HuH-7 (cell line): ENCODE measurements at places on chromosomes 5 and 9.

GRCh38 chr9:92359394-92359995 lies 33.7 kb downstream of the CENPP start:
- DNase-seq, result no peak

- DNase-seq, result no peak
Observed at GRCh38 chr5:133869519-133870335, 98.7 kb downstream of the C5orf15 start.

DNA sequence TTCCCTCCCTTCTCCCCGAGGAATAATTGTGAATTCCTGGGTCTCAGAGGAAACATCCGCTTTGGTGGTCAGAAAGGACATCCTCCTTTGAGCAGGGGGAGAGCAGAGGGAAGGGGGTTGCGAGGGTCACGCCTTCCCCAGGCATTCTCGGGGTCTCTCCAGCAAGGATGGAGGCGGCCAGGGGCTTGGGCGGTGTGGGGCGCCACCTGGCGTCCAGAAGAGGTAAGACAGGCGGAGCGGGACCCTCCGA lies 129.1 kb downstream of the KCNIP1 start:
- peak; percentile 81 for DNase-seq

DNA sequence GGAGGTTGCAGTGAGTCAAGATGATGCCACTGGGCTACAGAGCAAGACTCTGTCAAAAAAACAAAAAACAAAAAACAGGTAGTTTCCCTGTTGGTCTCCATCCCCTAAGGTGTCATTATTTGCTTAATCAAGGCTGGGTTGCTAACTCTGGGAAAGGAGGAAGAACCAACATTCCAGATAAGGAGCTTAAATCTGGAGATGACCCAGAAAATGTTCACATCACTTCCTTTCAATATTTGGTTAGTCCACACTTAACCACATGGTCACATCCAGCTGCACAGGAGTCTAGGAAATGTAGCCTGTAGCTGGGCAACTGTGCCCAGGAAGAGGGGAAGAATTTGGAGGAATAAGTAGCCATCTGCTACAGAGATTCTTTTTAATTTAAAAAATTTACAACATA lies 25.9 kb upstream of the MEGF9 start:
- no peak for DNase-seq

- no peak for DNase-seq
Observed at GRCh38 chr9:129358621-129359154, 180.6 kb upstream of the IER5L start.

DNA sequence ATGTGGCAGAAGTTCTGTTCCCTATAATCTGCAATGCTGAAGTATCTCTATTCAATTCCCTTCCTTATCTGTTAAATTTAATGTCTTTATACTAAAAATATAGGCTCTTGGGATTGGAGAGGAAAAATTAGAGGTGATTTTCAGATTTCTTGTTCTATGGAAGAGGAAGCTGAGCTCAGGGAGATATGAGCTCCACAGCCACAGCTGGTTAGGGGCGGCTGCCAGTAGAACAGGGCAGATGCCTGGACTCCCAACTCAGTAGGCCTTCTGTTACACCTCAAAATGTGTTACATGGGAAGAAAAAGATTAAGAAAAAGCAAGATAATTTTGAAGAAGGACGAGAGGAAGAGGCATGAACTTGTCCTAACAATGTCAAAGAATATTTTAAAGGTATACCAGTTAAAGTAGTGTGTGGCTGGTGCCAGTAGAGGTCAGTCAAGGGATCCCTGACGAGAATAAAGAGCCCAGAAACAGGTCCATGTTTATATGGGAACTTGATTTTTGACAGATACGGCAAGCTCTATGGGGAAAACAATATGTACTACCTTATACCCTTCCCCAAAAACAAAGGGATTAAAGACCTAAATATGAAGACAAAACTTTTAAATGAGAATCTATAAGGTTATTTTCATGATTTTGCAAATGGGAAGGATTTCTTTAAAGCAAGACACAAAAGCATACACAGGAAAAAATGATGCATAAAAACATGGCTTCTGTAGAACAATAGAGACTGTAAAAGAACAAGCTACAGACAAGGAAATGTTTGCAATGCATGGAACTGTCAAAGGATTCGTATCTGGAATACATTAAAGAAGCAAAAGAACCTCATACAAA lies 28.7 kb downstream of the DNAJC21 start:
- peak; percentile 67 for DNase-seq

GRCh38 chr5:122835681-122836080 lies 9.7 kb upstream of the SNX24 start:
- DNase-seq, result no peak

DNA sequence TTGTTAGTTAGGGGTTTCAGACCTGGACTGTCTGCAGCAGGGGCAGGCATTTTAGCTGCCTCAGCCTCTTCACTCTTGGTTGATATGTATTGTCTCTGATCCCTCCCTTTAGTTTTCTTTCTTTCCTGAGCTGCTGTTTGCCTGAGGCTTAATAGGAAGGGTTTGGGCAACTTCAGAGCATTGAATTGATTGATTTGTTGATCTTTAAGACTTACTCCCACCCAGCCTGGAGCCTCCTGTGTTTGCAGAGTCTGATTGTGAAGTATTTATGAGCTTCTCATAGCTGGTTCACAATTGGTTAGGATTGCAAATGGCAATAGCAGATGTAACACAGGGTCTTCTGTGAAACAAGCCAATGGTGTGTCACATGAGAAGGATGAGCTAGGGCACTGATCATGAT lies 671.8 kb upstream of the SEMA6A start:
- peak; percentile 1 for DNase-seq

- no peak for DNase-seq
Observed at GRCh38 chr5:134119720-134120119, 5.2 kb downstream of the TCF7 start.

- no peak for DNase-seq
Observed at GRCh38 chr5:158195416-158196210, 336.7 kb upstream of the CLINT1 start.

DNA sequence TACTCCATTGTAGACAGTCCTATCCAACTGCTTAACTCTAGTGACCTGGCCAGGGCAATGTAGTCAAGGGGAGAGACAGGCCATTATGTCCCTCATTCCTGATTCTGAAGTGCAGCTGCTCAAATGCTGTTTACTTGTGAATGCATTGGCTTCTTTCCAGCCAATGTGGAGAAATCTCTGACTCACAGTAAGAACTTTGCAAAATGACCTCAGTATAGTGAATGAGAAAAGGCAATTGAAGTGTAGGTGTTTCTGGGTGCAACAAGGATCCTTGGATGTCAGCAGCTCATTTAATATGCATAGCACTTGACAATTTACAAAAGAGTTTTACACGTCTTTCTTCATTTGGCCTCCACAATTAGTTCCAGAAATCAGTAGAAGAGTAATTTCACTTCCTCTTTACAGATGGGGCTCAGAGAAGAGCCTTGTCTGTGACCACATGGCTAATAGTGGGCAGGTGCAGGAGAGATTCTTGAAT lies 367.2 kb downstream of the OSTF1 start:
- no peak for DNase-seq

- no peak for DNase-seq
Observed at GRCh38 chr9:120905315-120906164, 21.1 kb downstream of the TRAF1 start.

GRCh38 chr5:135158982-135159381 lies 125.0 kb upstream of the PITX1 start:
- DNase-seq, result no peak

DNA sequence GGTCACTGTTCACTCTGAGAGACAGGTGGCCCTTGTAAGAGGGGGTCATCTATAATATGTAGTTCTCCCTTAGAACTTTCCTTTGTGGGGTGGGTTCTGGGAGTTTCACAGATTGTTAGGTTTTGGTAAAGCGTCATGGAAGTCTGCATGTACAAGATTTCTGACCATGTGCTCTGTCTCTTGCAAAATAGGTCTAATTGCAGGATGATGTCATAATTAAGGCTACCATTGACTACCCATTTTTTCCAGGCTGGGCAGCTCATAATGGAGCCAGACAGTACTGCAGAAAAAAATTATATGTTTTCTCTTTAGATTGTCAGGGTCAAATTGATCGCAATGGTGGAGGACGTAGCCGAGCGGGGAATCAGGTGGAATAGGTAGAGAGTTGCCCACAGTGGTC lies 3.7 kb upstream of the GM2A start:
- DNase-seq, result no peak

DNA sequence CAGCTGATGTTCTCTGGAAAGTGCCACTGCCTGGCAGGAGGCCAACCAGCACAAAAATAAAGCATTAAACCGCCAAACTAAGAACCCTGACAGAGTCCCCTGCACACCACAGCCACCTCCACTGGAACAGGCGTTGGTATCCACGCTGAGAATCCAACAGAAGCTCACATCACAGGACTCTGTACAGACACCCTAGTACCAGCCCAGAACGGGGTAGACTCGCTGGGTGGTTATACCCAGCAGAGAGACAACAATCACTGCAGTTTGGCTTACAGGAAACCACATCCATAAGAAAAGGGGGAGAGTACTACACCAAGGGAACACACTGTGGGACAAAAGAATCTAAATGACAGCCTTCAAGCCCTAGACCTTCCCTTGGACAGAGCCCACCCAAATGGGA lies 15.0 kb upstream of the POU5F2 start:
- DNase-seq, result no peak

- no peak for DNase-seq
Observed at GRCh38 chr9:128056086-128056485, 11.0 kb downstream of the NAIF1 start.

DNA sequence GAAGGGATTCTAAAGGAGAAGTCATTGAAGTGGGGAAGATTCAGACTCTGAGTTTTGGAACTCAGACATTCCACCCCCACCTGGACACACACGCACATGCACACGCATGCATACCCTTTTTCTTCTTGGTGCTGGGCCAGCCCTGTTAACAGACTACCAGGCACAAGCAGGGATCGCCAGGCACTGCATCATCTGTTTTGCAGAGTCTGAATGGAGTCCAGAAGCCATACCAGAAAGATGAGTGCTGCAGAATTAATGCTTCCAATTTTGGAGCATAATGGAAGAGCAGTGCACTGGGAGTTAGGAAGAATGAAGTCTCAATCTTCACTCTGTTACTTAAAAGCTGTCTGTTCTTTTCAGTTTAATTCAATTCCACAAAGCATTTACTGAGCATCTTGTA lies 95.5 kb downstream of the PDE8B start:
- no peak for DNase-seq
